Body of pancreas (tissue), 4 donors: ENCODE measurements at places on chromosomes 2 and 18.

DNA sequence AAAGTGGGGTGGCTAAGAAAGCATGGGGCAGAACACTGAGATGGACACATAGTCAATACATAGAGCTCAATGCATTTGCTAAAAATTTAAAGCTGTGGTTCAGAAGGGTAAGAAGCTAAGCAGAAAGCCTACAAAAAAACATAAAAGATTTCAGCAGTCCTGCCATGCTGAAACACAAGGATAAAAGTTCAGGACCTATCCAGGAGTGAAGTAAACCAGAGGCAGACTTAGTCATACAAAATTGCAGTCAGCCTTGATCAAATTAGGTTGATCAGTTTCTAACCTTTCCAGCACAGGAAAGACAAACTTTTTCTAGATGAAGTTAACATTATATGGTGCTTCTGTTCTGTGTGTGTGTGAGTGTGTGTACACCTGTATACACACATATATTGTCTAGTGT is 120.8 kb upstream of the RBMS1 start:
- H3K27me3 ChIP-seq, result no peaks in the 10 kb centered on the region
- no peak overlapping the region for H3K27ac ChIP-seq
- DNase-seq, result no peak

GRCh38 chr2:141393214-141393545 is 737.6 kb downstream of the LRP1B start:
- H3K27ac ChIP-seq, result no peak overlapping the region
- no peaks in the 10 kb centered on the region for H3K27me3 ChIP-seq
- H3K4me1 ChIP-seq, result no peaks in the 10 kb centered on the region
- no peak for DNase-seq
- H3K36me3 ChIP-seq, result no peaks in the 10 kb centered on the region
- no peak overlapping the region for H3K4me3 ChIP-seq

GRCh38 chr2:240255811-240256703 is 115.6 kb upstream of the OTOS start:
- peaks cover 69% of the 10 kb centered on the region for H3K4me1 ChIP-seq
- no peaks in the 10 kb centered on the region for H3K36me3 ChIP-seq
- H3K27ac ChIP-seq, result peak overlapping the region; percentile 68
- no peak overlapping the region for H3K4me3 ChIP-seq

DNA sequence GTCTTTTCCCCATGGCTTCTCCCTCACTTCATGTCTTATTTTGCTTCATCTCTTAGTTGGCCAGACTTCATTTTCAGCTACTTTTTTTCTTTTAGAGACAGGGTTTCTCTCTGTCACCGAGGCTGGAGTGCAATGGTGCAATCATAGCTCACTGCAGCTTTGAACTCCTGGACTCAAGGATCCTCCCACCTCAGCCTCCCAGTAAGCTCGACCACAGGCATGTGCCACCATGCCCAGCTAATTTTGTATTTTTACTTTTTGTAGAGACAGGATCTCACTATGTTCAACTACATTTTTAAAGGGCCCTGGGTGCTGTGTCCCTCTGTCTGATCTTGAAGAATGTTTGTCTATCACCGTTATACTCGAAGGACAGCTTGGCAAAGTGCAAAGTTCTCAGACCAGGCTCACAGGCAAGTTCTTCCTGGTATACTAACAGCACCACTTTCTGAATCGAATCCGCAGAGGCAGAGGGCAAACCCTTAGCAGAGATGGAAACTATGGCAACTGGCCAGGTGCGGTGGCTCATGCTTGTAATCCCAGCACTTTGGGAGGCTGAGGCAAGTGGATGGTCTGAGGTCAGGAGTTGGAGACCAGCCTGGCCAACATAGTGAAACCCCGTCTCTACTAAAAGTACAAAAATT is 60.9 kb downstream of the SOWAHC start:
- H3K4me1 ChIP-seq, result peaks cover 9% of the 10 kb centered on the region
- H3K27me3 ChIP-seq, result no peaks in the 10 kb centered on the region
- no peak for DNase-seq
- H3K27ac ChIP-seq, result no peak overlapping the region
- H3K36me3 ChIP-seq, result no peaks in the 10 kb centered on the region
- H3K4me3 ChIP-seq, result no peak overlapping the region

DNA sequence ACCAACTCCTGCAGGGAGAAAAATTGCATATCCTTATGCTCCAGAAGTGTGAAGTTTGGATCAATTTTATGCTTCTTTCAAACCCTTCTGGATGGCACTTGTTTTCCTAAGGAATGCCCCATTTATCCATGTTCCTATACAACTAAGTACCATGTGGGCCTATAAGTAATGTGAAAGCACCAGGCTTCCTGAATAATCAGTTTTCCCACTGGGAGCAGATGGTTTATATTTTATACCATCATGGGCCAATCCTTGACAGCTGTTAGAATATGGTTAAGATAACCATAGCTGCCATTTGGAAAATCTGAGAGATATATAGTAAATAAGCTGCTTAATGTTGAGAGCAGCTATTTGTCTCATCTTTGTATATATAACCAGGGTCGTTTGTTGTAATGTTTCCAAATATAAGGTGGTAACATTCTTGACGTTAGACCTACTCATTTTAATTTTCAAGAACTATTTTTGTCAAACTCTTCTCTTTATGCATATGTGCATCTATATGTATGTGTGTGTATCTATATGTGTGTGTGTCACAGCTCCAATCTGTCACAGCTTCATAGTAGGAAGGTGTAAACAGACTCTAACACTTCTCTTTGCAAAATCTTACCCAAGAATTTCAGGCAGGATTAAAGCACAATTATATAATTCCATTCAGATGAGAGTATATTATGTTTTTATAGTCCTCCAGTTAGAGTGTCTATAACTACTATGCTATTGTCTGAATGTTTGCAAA is 458.7 kb upstream of the GCFC2 start:
- H3K4me3 ChIP-seq, result no peak overlapping the region
- no peak overlapping the region for H3K27ac ChIP-seq
- no peaks in the 10 kb centered on the region for H3K36me3 ChIP-seq
- DNase-seq, result no peak
- H3K27me3 ChIP-seq, result no peaks in the 10 kb centered on the region
- no peaks in the 10 kb centered on the region for H3K4me1 ChIP-seq

GRCh38 chr2:31429759-31430438 is 15.4 kb upstream of the XDH start:
- no peaks in the 10 kb centered on the region for H3K27me3 ChIP-seq
- no peaks in the 10 kb centered on the region for H3K4me1 ChIP-seq
- H3K27ac ChIP-seq, result no peak overlapping the region

DNA sequence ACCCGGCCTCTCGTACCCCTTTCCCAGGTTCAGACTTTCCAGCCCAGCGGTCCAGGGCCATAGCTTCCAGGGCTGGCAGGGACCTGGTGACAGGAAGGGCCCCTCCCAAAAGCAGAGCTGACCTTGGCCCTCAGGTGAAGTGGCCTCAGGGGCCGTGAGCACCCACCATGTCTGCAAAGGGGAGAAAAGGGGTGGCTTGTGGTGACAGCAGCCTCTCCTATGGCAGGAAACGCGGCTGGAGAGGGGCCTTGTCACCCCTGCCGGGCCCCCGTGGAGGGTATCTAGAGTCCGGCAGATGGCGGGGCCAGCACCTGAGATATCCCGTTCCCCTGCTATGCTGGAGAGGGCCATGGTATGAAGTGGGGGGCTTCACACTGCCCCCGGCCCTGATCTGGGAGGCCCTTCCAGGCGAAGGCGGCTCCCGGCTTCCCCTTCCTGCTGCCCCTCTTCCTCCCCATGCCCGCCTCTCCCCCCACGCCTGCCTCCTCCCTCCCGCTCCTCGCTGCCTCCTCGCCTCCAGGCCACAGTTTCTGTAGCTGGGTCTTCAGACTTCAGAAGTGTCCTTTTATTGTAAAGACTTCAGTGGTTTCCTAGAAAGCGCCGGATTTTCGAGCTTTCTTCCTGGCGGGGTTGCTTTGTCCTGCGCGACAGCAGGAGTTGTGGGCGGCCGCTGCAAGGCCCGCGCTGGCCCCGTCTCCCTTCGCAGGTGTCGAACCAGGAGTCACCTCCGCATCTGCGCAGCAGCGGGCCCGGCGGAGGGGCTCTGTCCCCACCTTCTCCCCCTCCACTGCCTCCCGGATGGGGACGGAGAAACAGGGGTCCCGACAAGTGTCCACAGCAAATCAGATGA is 240.5 kb upstream of the MYT1L start:
- H3K4me1 ChIP-seq, result no peaks in the 10 kb centered on the region
- no peak overlapping the region for H3K4me3 ChIP-seq
- H3K27me3 ChIP-seq, result no peaks in the 10 kb centered on the region
- no peak for DNase-seq
- no peaks in the 10 kb centered on the region for H3K36me3 ChIP-seq
- no peak overlapping the region for H3K27ac ChIP-seq

DNA sequence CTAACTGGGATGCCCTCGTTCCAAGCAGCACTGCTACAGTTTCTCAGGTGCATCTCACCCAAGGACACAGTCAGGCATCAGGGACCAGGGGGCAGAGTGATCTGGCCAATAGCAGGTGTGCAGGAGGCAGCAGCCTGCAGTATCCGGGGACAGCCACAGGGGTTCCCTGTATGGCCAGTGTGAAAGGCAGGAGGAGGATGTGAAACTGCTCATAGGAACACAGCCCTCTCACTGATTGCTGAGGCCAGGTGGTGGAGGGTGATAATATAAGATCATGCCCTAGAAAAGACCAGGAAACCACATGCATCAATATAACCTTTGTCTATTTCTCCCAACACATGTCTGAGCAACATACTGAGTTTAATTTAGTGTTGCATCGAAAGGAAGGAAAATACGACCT is 112.7 kb upstream of the TACR1 start:
- DNase-seq, result no peak
- H3K4me3 ChIP-seq, result no peak overlapping the region
- H3K4me1 ChIP-seq, result no peaks in the 10 kb centered on the region
- H3K27me3 ChIP-seq, result no peaks in the 10 kb centered on the region
- H3K27ac ChIP-seq, result no peak overlapping the region

DNA sequence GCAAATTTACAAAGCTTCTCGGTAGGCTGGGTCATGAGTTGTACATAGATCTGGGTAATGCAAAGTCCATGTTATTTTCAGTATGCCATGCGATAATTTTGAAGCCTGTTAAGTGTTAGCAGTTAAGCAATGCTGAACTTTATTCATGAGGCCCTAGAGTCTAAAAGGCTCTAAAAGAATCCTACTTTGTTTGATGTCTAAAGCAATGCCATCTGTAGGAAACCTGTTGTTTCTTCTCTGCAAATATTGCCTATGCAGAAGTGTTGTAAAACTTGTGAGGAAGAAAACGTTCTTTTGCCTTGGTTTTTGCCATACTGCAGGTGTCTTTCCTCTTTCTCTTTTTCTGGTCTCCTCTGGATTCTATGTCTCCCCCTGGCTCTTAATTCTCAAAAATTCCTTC is 9.1 kb downstream of the ARHGAP15 start:
- H3K4me3 ChIP-seq, result no peak overlapping the region
- no peak overlapping the region for H3K27ac ChIP-seq
- H3K4me1 ChIP-seq, result no peaks in the 10 kb centered on the region
- no peaks in the 10 kb centered on the region for H3K36me3 ChIP-seq
- no peaks in the 10 kb centered on the region for H3K27me3 ChIP-seq

DNA sequence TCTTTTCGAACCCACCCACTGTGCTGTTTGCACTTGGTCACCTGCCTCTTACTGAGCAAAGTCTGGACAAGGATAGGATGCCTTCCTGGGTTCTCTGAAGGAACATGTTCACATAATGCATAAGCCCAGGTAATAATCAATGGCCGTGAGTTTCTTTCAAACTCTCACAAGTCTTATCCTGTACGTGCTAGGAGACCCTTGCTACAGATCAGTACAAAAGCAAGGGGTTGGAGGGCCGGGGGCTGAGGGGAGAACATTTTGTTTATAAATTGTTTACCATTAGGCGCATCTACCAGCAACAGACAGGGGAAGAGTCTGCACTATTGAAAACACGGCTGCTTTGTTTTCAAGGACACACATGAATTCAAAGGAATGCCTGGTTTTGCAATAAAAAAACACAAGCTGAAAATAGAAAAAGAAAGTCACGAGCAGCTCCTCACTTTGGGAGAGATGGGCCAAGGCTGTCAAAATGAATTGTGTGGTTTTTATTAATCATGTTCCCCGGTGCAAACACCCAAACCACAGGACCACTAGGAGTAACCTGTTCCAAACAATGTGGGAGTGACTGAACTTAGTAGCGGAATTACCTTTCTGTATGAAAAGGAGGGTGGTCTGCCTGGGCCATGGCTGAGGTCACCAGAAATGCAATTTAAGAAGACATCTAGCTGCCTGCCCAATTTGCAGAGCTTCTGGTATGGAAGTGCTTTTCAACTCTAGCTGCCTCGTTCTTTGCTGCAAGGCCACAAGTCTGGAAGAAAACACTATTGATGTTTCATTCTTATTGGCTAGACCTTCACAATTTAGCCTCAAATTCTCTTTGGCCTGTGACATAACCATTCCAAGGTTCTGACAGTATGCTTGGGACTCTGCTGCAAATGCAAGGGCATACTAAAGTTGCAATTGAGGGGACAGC is 73.5 kb downstream of the CCBE1 start:
- no peaks in the 10 kb centered on the region for H3K4me1 ChIP-seq
- H3K27ac ChIP-seq, result no peak overlapping the region
- H3K27me3 ChIP-seq, result no peaks in the 10 kb centered on the region
- no peak overlapping the region for H3K4me3 ChIP-seq
- no peak for DNase-seq

DNA sequence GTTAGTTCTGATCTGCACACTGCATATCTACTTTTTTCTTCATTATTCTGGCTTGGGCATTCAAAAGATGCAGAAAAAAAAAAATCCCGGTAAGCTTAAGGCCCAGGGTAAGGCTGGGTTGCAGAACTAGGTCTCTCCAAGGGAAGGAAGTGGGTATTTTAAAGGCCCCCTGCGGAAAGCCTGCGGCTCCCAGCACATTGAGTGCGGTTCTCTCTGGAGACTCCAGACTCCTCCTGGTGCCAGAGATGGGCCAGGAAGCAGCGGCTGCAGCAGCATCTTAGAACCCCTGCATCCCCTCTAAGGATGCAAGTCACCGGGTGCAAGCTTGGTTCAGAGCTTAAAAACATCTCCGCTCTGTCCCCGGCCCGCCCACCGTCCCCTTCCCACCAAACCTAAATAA is 49.5 kb downstream of the TGIF1 start:
- H3K4me3 ChIP-seq, result no peak overlapping the region
- H3K27ac ChIP-seq, result no peak overlapping the region
